ENCODE measurements at places on chromosomes 6 and 20. TPM values are rescaled to one million over a fixed set of nuclear protein-coding genes. Genes with fewer than 3 reads are reported as not detected.

PPP1R14C gene
- total RNA-seq: 123 TPM

MLIP gene
- total RNA-seq: 436 TPM

SLC17A3 gene
- total RNA-seq: not detected

TDRD6 gene
- 0.30 TPM for total RNA-seq

PERP gene
- 61.9 TPM for total RNA-seq

TMX4 gene
- total RNA-seq: 120 TPM

Measured in left ventricle myocardium superior (tissue), 1 donor.